ENCODE measurements at places on chromosomes 16 and 17.

DNA sequence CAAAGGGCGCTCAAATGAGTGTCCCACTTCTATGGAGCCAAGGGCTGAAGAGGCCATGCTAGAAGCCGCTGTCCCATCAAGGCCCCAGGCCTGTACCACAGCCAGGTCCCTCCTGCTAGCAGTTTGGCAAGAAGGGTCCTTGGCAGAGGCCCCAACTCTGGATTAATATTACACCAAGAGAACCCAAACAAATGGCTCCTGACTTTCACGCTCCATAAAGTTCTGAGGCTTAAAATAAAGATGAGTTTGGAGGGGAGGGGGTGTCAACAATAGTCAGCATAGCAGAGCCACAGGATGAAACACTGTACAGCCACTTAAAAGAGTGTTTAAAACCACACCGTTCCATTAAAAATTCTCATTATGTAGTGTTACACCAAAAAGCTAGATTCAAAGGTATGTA lies 30.5 kb downstream of the CUEDC1 start:
- DNase-seq = no peak

GRCh38 chr17:36899250-36900159 lies 37.8 kb upstream of the LHX1 start:
- no peak for DNase-seq

DNA sequence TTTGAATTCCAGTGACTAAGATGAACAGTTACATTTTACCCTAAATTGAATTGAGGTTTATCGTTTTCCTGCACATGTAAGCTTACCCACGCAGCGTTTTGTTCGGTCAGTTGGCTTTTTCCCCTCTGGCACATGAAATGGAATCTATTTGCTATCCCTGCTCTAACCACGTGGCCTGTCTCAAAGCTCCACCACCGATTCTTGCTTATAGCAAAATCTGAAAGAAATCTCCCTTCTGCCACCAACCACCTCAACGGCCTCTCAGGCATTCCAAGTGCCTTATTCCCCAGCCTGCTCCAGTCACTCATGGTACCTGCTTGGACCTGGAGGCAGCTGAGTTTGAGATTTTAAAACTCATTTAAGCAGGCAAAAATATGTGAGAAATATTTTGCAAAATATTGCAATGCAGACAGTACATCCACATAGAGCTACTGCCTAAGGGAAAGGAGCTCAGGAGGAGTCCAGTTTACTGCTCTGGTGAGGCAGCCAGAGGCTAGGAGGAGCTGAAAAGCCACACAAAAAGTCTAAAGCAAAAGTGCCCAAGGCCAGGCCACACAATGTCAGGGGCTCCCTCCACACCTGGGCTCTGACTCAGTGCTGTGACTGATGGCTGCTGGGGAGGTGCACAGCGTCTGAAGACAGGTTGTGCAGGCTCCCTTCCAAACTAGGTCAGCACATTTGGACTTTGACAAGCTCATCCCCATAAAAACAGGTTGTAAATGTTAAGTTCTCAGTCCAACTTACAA lies 26.4 kb downstream of the ARHGAP17 start:
- no peak for DNase-seq

- peak; percentile 83 for DNase-seq
Measured at GRCh38 chr16:85372627-85373372, 240.3 kb upstream of the GSE1 start.

GRCh38 chr16:86768228-86768791 lies 190.0 kb downstream of the FOXL1 start:
- DNase-seq = peak; percentile 31

DNA sequence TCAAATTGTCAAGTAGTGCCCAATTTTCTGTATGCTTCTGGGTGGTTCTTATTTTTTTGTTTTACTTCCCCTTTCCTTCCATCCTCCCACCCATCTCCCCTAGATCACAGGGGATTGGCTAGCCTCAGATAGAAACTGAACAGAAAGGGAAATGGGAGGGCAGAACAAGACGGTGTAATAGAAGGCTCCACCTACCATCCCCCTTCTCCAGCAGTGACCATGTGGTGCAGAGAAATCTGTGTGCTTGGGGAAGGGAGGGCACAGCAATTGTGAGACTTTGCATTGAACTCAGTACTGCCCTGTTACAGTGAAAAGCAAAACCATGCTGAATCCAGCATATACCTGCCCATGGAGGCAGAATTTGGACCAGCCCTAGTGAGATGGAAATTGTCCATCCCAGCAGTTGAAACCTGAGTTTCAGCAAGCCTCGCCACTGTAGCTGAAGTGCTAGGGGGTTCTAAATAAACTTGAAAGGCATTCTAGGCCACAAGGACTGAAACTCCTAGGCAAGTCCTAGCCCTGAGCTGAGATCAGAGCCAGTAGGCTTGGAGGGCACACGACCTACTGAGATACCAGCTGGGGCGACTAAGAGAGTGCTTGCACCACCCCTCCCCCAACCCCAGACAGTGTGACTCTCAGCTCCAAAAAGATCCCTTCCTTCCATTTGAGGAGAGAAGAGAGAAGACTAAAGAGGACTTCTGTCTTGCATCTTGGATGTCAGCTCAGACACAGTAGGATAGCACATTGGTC lies 5.2 kb downstream of the SLFN11 start:
- peak; percentile 43 for DNase-seq

DNA sequence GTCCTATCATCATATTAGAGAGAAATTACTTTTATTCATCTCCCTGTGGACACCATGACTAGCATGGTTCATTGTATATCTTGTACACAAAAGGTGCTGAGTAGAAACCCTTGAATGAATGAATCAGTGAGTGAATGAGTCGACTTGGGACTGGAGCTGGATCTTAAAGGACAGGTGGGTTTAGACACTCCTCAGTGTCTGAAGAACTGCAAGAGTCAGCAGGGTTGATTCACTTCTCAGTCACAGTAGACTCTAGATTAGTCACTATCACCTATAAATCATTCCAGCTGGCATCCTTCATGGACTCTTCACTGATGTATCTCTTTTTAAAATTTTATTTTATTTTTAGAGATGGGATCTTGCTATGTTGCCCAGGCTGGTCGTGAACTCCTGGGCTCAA lies 30.1 kb upstream of the PMFBP1 start:
- no peak for DNase-seq

GRCh38 chr16:55513616-55514015 lies 4.7 kb downstream of the LPCAT2 start:
- DNase-seq = no peak

DNA sequence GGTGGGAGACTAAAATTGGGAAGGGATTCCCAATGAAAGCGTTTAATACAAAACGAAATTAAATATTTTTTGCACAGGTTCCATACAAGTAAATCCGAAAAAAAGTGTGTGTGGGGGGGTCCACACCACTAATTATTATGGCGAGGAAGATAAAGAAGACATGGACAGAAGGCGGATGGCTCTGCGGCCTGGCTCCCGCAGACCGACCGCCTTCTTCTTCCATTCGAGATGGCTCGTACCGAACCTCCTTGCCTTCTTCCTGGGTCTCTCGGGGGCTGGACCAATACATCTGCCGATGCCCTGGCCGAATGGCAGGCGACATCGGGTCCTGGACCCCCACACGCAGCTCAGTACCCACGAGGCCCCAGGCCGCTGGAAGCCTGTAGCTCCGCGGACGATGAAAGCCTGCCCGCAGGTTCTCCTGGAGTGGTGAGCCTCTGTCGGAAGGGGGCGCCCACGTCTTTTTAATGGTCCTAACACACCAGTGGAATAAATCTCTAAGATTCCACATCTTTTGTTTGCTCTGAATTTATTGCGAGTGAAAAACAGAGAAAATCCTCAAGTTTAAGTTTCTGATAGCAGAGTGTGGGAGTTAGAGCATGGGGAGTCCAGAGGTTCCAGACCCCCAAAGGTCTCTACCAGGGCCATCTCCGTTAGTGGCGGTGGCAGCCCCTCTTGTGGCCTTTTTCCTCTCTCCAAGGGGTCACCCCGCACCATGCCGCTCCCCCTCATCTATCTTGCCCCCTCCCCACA lies 1.4 kb downstream of the PRAC2 start:
- peak; percentile 83 for DNase-seq

- DNase-seq = peak; percentile 23
Measured at GRCh38 chr17:71460943-71461342, 659.9 kb upstream of the SOX9 start.

DNA sequence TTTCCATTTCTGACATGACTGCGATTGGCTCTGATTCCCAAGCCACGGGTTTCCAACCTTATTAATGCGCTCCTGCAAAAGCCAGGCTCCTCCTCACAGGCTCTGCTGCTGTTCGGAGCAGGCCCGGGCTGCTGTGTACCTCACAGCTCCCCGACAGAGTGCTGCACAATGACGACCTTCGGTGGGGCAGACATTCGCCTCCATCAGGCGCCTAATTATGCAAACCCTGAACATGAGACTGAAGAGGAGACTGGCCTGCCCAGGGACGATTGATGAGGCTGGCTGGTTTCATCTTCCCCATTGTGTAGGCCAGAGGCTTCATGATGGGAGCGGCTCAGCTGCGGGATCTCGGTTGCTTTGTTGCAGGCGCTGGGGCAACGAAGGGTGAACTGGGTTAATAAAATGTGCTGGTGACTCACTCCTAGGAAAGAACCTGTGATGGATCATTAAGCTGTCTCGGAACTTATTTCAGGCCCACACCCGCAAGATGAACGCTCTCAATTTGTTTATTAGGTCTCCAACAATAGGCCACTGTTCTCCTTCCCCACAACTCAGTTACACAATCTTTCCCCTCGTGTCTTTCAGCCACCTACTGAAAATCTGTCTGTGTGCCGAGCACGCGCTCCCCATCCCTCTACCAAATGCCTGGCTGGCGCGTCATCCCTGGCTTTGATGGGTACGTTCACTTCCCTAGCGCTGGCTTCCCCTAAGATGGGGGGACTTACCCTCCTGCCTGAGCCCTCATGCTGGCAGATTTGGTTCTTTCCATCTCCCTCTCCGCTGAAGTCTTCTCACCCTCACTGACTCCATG lies 27.2 kb upstream of the TOB1 start:
- DNase-seq = peak; percentile 13

- no peak for DNase-seq
Measured at GRCh38 chr16:27232061-27232900, 29.0 kb downstream of the KDM8 start.

DNA sequence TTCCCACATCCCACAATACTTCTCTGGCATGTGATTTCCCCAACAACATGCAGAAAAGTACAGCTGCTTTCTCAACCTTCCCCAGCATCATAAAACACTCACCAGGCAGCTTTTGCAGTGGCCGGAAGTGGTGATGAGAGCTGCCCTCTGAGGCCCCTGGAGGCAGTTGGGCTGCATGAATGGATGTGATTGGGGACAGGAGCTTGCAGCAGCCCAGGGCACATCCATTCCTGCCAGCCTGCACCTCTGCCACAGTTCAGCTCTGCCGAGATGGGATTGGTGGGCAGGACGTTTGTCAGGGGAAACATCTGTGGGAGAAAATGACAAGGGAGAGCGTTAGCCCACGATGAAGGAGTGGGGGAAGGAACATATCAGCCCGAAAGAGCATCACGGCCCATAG lies 19.8 kb downstream of the NUBP1 start:
- no peak for DNase-seq

DNA sequence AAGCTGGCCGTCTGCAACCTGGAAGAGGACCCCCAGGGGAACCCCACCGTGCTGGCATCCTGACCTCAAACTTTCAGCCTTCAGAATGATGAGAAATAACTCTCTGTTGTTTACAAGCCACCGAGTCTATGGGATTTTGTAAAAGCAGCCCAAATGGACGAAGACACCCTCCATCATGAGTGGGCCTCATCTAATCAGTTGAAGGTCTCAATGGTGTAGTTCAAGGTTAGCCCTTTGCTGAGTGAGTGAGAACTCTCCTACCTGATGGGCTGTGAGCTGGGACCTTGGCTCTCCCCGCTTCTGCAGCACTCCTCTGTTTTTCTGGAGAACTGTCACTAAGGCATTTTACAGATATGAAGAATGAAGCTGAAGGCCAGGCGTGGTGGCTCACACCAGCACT lies 325.9 kb upstream of the TNRC6C start:
- DNase-seq = no peak

DNA sequence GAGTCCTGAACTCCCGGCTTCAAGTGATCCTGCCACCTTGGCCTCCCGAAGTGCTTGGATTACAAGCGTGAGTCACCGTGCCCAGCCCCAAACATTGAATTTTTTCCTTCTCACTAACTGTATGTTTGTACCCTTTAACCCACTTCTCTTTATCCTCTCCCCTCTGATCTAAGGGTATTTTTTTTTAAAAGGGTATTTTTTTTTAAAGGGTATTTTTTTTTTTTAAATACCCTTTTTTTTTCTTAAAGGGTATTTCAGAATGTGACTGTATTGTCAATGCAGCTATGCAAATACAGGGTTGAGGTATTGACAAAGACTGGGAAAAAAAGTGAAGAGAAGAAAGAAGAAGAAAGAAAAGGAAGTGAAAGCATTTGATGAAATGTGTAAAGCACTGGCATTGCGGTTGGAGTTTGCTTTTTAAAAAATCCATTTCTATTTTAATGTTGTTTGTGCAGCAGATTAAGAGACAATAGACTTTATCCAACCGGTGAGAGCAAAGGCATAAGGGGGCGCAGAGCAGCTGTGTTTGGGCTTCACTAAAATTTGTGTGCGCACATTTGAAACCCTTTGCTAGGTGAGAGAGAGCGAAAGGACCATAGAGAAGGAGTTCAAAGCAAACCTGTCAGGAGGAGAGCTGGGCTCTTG lies 42.4 kb downstream of the SYT17 start:
- no peak for DNase-seq

Data from tibial artery (tissue), 4 donors.